ENCODE measurements at places on chromosomes 5 and 9.

- no peak for DNase-seq
These were observed 57.9 kb downstream of the ARHGAP26 start for GRCh38 chr5:142827934-142828576.

- DNase-seq, result no peak
These were observed 639.9 kb upstream of the ACO1 start for GRCh38 chr9:31744589-31744988.

DNA sequence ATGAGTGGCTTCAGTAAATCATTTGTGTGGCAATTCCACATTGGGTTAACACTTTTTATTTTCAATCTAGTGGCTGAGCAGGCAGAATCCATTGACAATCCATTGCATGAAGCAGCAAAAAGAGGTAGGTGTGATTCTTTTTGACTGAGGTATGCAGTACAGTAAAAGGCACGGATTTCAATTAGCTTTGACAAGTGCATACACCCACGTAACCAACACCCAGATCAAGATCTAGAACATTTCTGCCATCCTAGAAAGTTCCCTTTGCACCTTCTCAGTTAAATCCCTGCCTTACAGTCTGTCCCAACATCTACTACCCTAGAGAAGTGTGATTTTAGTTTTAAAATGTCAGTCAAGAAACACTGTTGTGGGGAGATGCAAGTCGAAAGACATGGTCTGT is 43.4 kb downstream of the OSTF1 start:
- DNase-seq, result no peak

DNA sequence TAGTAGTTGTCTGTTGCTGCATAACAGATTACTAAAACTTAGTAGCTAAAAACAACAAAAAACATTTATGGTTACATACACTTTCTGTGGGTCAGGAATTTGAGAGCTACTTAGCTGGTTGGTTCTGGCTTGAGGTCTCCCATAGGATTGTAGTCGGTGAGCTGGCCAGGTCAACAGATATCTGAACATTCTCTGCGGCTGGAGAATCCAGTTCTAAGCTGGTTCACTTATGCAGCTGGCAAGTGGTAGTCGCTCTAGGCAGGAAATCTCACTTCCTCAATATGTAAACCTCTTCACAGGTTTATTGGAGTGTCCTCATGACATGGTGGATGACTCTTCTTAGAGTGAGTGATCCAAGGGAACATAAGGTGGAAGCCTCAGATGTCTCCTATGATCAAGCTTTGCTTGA is 65.7 kb upstream of the TNFAIP8 start:
- no peak for DNase-seq

DNA sequence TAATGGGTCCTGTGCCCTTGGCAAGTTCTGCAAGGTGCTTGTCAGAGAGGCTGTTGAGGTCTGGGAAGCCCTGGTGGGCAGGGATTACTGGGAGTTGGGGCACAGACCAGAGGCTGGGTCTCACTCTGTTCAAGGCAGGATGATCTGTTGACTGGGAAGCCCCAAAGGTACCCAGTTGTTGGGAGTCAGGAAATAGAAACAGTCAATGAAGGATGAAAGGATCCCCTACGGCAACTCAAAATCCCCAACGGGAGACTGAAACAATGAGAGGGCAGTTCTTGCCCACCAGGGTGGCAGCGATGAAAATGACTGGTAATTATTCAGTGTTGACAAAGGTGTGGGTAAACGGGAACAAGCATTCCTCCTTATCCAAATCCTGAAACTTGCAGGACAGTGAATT is 31.2 kb downstream of the BNIP1 start:
- DNase-seq, result no peak

GRCh38 chr9:12801663-12802062 is 26.8 kb downstream of the LURAP1L start:
- no peak for DNase-seq

GRCh38 chr9:116979456-116979855 is 292.4 kb downstream of the TRIM32 start:
- DNase-seq, result no peak

- no peak for DNase-seq
These were observed 1126.7 kb upstream of the CDH9 start for GRCh38 chr5:28165096-28165495.

DNA sequence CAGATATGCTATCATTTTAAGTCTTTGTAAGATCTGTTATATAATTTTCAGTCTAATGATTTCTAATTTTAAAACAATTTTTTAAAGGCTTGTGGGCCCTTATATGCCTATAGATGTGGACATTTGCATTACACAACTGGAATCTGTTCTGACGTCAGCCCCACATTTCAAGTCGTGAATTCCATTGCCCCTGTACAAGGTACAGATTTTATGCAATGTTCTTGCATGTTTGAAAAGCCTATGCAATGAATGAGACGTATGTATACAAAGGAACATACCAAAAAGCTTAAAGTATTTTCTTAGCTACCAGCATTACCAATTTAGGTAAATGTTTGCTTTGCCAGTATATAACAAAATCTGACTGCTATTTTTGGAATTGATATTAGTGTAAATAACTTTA is 77.2 kb downstream of the ITGA1 start:
- DNase-seq, result no peak

- DNase-seq, result no peak
These were observed 275.9 kb upstream of the WWC1 start for GRCh38 chr5:168015506-168015905.

DNA sequence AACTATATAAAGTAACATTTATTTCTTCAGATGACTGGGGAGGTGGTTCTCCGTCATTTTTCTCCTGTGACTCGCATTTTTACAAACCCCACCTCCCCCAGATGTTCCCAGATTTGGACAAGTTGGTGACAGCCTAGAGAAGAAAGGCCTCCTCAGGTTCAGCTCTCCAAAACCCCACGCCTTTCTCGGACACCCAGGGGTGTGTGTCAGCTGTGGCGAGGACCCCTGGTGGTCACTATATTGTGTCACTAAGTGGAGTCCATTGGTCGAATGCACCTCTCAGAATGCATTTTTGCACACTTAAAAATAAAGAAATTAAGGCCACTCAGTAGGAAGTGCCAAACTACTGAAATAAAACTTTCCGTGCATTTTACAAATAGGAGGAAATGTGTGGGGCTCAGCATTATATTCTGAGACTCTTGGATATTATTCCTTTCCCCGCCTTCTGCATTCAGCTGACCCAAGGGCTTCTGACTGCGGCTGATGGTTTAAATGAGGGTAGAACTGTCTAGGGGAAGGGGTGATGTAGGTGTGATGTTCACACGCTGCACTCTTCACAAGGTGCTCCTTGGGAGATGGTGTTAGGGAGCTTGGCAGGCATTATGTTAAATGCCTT is 47.6 kb downstream of the ACO1 start:
- DNase-seq, result peak; percentile 46

DNA sequence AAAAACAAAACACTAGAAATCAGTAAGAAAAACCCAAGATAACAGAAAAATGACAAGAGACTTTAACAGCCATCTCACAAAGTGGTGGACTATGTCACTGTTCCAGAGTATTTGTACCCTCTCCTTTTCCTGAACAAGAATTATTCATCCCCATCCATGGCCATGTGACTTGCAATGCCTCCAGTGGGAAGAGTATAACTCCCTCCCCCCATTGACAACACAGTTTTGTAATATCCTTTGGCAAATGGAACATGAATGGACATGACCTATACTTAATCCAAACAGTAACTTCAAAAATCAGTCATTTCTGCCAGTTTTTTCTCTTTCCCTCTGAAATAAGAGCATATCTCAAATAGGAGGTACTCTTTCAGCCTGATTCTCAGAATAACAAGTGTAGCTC is 33.9 kb downstream of the PTBP3 start:
- no peak for DNase-seq

GRCh38 chr5:179599100-179599499 is 24.4 kb downstream of the HNRNPH1 start:
- no peak for DNase-seq

DNA sequence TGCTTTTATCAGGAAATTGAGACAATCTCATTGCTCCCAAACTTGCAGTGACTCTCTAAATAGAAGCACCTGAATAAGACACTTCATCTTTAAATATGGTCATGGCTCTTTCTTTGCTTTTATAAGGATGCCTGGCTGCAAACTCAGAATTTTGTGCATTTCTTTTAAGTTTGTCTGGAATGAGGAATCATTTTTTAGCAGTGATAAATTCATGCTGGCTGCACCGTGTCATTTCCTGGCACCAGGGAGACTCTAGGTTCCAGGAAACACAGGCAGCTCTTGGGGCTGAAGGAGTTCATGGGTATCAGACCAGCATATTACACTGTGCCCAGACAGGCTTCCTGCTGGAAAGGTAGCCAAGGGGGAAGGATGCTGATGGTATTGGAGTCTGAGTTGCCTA is 109.9 kb downstream of the NUDT12 start:
- DNase-seq, result no peak

GRCh38 chr9:90953200-90953599 is 151.6 kb downstream of the SYK start:
- no peak for DNase-seq

DNA sequence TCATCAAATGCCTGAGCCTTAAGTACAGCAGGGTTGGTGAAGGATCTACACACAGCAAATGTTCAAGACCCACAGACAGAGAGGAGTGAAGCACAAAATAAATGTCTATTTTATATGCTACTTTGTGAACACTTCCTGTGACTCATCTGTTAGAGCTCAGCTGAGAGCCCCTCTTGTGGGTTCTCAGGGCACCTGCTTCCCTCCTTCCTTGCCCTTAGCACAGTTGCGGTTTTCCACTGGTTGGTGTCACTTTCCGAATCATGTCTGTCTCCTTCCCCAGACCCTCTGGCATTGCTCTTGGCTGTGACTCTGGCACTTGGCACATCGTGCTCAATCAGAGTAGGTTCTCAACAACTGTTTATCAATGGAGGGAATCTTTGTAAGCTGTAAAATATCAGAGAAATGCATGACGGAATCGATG is 128.5 kb upstream of the STC2 start:
- DNase-seq, result no peak

- no peak for DNase-seq
These were observed 81.3 kb upstream of the CTSL start for GRCh38 chr9:87644659-87645058.

GRCh38 chr9:112334432-112334841 is 1.0 kb upstream of the PTBP3 start:
- DNase-seq, result peak; percentile 44

- no peak for DNase-seq
These were observed 300.0 kb upstream of the ADAMTSL1 start for GRCh38 chr9:18173923-18174322.

DNA sequence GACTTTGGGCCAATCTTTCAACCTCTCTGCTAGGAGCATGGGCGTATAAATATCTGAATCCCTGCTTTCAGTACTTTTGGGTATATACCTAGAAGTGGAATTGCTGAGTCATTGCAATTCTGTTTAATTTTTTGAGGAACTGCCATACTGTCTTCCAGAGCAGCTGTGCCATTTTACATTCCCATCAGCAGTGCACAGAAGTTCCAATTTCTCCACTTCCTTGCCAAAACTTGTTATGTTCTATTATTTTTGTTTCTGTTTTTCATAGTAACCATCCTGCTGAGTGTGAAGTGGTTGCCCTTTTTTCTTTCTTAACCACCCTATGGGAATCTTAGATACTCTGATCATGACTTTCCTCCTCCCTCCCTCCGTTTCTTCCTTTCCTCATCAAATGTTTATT is 11.1 kb upstream of the CCIN start:
- DNase-seq, result no peak

DNA sequence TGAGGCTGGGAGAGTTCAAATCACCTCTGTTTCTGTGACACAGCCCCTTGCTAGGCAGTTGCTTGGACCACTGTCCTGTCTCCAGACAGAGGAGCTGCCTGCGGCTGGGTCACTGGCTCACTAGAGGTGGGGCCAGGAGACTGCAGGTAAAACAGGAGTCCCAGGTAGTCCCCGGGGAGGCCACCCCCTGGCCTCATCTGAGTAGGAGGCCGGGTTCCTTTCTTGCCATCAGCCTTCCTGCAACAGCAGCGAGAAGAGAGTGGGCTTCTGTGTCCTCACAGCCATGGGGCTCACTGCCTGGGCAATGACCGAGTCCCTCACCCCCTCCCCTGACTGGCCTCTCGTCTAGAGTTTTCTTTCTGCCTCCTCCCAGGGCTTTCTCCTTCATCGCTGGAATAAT is 197.5 kb downstream of the CDK5RAP2 start:
- DNase-seq, result no peak

DNA sequence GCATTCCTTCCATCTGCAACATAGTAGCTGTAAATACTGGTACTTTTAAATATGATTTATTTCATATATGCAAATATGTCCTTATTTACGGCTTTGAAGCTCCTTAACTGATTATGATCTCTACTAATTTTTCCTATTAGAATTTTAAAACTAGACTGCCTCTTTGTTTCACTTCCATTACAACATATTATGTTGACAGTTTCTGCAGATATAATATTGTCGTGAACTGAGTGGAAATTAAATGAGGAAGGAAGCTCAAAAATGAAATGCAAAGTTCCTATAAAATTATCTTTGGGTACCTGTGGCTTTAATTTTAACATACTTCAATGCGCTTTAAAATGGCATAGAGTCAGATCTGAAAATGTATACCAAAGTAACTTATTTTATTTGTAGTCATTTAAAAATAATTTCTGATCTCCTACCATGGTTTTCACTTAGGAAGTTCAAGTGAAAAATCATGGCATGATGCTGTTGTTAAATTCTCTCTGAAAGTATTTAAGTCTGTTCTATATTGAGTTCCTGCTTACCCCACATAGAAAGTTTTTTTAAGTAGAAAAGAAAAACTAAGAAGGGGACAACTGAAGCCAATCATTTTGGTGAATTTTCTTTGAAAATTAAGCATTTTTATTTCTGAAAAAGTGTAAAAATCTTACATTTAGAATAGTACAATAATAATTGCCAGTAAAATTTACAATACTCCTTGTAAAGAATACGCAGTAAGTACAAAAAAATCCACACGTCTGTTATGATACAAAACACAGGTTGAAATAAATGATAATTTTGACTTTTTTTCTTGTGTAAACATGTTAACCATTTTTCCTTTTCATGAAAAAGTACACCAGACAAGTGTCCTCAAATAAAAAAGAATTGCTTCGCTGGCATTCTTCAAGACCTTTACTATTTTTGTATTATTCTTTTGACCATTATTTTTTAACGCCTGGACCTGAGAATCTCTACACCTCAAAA is 2.6 kb downstream of the FOXD1 start:
- no peak for DNase-seq

GRCh38 chr5:73858776-73859175 is 232.8 kb downstream of the ARHGEF28 start:
- DNase-seq, result no peak

- no peak for DNase-seq
These were observed 158.4 kb downstream of the PPP2R2B start for GRCh38 chr5:146720107-146720506.

DNA sequence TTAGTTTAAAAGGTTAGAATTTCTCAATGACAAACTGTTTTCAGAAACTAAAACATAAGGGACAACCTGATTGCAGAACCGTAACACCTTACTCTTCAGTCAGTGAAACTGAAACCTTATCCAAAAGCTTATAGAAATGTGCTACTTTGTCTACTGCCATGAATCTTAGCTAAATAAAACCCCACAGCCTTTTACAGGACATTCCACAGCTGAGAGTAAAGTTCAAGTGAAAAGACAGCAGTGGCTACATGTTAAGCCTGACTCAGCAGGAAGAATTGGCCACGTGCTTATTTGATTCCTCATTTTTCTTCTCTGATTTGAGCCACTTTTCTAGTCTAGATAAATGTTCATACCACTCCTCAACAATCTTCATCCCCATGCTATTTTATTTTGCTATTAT is 278.7 kb upstream of the ISL1 start:
- no peak for DNase-seq

GRCh38 chr5:124729720-124730359 is 16.6 kb downstream of the ZNF608 start:
- no peak for DNase-seq
